Spleen (tissue), 13 donors: ENCODE measurements at places on chromosomes 7 and 10.
A peak's percentile ranks its signal among the peaks of the same experiment; 100 is the strongest.

DNA sequence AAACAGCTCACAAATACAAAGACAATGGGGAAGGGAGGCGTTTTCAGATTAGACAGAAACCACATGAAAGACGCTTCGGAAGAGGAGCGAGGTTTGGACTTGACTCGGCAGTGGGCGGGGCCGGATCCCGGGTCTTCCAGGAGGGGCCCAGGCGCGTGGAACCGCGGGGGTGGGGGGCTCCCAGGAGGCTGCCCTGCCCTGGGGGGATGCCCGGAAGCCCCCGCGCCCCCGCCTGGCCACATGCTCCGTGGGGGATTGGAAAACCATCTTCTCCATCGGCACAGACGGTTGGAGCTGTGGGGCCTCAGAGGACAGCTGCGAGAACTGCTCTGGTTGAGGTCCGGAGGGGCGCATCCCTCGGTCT lies 186.0 kb upstream of the SHH start:
- no peak for DNase-seq

DNA sequence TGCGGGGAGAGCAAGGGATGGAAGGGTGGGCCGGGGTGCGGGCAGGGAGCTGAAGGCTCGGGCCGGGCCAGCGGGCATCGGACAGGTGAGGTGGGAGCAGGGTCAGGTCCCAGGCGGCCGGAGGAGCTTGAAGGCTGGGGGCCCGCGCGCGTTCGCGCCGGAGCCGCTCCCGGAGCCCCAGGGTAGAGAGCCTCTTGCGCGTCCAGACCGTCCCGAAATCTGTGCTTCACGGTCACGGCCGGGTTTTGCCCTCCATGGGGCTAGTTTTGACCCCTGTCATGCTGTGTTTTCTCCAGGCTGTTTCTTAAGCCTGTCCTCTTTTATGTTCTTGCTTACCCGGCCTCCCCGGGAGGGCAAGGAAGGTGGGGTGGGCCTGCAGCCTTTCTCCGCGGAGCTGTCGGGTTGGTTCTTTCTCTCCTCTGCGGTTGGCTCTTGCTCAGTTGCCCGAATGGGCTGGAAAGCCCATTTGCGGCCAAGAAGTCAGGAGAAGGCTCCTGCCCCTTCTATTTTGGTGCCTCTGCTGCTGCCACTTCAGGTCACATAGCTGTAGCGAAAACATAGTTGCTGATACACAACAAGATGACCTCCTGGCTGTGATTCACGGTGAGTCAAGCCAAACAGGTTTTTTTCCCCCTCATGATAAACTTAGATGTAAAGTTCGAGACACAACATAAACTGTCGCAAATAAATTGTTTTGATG lies 650 bp downstream of the UBE2D1 start:
- DNase-seq: no peak

- no peak for DNase-seq
Observed at GRCh38 chr7:47314728-47315607, 266.9 kb downstream of the TNS3 start.

- no peak for DNase-seq
Observed at GRCh38 chr10:72244573-72245038, 28.5 kb upstream of the ASCC1 start.

DNA sequence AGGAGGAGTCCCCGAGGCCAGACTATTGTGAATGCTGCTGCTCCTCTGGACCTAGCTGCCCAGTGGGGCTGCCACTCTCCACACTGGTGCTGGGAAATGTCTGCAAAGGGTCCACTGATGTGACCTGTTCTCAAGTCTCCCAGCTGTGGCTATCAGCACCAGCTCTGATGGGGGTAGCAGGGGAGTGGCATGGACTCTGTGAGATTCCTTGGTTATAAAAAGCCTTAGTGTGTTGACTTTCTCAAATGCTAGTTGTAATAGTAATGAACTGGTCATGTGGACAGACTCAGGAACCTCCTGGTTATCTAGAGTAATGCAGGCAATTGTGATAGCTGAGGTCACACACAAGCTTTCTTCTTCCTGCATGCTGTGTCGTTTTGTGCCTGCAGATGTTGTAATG lies 34.1 kb upstream of the ARMC3 start:
- no peak for DNase-seq

- DNase-seq: no peak
Observed at GRCh38 chr7:121219026-121219425, 109.8 kb upstream of the WNT16 start.

GRCh38 chr10:17993361-17993760 lies 41.6 kb downstream of the SLC39A12 start:
- DNase-seq: no peak

DNA sequence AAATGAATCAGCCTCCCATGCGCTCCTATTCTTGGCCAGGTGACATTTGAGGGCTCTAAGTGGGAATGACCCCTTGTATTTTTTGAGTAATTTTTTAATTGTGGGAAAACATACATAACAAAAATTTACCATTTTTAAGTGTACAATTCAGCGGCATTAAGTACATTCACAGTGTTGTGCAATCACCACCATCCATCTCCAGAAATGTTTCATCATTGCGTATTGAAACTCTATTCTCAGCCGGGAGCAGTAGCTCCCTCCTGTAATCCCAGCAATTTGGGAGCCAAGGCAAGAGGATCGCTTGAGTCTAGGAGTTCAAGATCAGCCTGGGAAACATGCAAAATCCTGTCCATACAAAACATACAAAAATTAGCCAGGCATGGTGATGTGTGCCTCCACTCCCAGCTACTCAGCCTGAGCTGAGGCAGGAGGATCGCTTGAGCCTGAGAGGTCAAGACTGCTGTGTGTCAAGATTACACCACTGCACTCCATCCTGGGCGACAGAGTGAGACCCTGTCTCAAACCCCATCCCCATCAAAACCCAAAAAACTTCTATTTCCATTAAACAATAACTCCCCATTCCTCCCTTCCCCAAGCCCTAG lies 2.5 kb downstream of the ANTXRL start:
- peak; percentile 10 for DNase-seq

- DNase-seq: peak; percentile 24
Observed at GRCh38 chr10:12471135-12471534, 121.8 kb downstream of the CAMK1D start.

- no peak for DNase-seq
Observed at GRCh38 chr7:4439444-4439843, 242.7 kb upstream of the FOXK1 start.

DNA sequence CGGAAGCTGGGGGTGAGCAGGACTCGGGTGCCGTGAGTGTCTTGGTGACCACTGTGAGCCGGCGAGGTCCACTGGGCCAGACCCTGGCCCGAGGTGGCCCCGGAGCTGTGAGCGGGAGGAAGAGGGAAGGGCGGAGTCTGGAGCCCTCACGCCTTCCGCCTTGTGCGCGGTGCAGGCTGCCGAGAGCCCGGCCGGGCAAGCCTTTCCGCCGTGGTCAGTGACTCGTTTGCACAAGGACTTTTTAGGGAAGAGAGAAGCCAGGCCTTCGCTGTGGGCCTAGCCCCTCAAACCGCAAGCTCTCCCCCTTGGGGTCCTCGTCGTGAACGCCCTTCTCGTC lies 40.9 kb upstream of the ZNF32 start:
- peak; percentile 86 for DNase-seq

DNA sequence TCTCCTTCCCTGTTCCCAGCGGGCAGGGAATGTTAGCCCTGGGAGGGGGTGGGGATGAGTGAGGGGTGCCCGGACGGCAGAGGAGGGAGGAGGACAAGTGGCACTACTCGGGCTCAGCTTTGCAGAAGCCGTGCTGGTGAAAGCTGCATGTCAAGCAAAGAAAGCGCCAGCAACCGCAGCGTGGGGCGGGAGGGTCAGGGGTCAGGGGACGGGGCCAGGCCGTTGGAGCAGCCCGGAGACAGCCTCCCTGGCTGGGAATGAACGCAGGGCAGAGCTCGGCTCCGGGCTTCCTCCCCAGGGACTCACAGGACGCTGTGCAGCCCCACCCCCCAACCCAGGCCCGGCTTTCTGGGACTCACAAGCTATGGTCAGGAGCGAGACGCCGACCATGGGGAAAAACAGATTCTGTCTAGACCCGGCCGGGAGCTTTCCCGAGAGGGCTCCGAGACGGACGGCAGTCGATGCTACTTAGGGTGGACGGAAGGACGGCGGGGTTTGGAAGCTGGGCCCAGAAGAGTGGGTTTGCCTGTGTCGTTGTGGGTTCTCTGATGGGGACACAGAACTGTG lies 113.4 kb downstream of the VIPR2 start:
- DNase-seq: peak; percentile 72

GRCh38 chr10:106226828-106227227 lies 937.7 kb downstream of the SORCS1 start:
- no peak for DNase-seq

- DNase-seq: no peak
Observed at GRCh38 chr7:73891178-73891885, 30.4 kb downstream of the TMEM270 start.

GRCh38 chr10:99921948-99922347 lies 87.8 kb downstream of the DNMBP start:
- no peak for DNase-seq

DNA sequence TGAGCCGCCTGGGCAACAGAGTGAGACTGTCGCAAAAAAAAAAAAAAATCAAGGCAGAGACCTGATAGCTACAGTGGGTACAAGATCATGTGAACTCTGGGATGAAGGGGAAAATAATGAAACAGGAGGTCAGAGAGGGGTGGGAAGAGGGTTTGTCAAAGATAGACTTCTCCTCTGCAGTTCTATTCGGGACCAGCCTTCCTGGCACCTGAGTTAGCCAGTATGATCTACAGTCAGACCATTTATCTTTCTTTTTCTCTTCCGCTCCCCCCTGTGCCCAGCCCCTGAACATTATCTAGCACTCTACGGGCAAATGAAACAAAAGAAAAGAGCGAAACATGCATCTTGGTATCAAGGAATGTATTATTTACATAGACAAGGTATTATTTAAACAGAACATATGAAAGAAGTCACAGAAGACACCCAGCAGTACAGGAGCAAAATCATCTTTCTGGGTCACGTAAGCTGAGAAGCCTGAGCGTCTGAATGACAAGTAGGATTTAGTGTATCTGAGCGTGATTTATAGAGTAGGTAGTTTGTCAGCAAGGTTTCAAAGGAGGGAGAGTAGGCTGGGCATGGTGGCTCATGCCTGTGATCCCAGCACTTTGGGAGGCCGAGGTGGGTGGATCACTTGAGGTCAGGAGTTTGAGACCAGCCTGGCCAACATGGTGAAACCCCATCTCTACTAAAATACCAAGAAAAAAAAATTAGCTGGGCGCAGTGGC lies 109.0 kb downstream of the PRKCQ start:
- no peak for DNase-seq

GRCh38 chr7:150461520-150461919 lies 11.1 kb downstream of the GIMAP8 start:
- no peak for DNase-seq

- DNase-seq: no peak
Observed at GRCh38 chr10:50461834-50462233, 161.9 kb downstream of the SGMS1 start.

DNA sequence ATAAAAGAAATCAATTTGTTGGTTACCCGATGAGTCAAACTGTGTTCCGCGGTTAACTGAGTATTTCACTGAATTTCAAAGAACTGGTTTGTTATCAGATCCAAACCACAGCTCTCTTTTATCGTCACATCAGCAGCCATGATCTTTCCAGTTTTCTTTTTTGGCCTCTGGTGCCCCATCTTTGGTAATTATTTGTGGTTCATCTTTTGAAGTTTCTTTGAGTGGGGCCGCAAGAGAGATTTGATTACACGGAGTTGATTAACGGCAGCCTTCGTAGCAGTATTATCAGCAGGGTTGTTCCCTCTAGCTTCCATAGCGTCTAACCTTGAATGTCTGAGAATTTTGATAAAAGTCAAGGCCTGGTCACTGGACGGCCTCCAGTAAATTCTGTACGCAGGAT lies 154.9 kb upstream of the TNRC18 start:
- no peak for DNase-seq

- no peak for DNase-seq
Observed at GRCh38 chr10:23200586-23200985, 8.5 kb downstream of the PTF1A start.

- DNase-seq: no peak
Observed at GRCh38 chr10:49144058-49144720, 10.4 kb upstream of the FAM170B start.

GRCh38 chr7:114508086-114508485 lies 93.5 kb downstream of the FOXP2 start:
- DNase-seq: no peak
